ENCODE measurements at places on chromosomes 6 and 20. TPM values are rescaled to one million over a fixed set of nuclear protein-coding genes. Genes with fewer than 3 reads are reported as not detected.

Gene ZNF292
- 62.8 TPM for total RNA-seq

DNA sequence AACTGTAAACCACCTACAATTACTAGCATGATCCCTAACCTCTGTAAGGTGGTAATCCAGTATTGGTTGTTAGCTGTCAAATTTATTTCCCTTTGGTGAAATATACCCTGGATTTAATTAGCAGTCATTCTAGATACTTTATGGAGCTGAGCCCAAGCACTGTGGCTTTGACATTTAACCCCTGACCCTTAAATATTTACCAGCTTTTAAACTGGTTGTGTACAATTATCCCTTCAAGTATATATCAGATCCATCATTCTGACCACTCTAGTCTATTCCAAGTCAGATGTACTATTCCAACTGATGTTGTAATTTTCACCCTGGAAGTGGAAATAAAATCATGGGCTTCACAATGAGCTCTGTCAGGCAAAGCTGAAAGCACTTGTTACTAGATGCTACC, 229.6 kb downstream of the FOXC1 start:
- no peak for DNase-seq

DNA sequence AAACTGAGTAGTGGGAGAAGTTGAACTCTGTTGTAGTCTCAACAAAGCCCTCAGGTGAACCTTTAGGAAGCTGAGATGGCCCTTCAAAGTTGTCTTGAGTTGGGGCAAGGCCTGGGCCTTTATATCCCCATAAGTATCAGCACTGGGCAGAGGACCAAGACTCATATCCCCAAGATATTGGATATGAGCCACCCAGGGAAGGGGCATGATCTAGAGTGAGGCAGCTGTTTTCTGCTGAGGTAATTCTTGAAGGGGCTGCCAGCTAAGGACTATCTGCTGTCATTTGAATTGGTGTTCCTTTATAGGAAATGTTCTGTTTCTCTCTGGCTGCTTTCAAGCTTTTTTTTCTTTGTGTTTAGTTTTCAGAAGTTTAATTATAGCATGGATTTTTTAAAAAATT, 140.7 kb upstream of the FLRT3 start:
- no peak for DNase-seq

GRCh38 chr6:54747955-54748354, 98.6 kb upstream of the FAM83B start:
- DNase-seq, result no peak

GRCh38 chr20:59136027-59136426, 27.6 kb upstream of the ZNF831 start:
- no peak for DNase-seq

DNA sequence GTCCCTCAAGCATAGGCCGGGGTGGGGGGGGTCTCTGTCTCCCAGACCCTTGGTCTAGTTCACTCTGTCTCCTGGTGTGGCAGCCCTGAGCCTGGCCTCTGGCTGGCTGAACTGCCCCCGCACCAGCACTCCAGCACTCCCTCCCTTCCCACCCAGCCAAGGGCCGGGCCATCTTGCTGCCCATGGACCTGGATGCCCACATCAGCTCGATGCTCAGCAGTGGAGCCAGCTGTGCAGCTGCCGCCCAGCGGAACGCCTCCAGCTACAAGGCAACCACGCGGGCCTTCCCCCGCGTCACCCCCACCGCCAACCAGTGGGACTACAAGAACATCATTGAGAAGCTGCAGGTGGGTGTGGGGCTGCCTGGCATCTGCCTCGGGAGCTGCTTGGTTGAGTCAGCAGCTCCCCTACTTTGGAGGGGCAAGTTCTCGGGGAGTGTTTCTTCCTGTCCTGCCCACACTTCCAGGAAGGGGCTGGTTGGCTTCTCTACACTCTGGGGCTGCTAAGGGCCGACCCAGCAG, 28.4 kb downstream of the UQCC2 start:
- DNase-seq, result no peak

DNA sequence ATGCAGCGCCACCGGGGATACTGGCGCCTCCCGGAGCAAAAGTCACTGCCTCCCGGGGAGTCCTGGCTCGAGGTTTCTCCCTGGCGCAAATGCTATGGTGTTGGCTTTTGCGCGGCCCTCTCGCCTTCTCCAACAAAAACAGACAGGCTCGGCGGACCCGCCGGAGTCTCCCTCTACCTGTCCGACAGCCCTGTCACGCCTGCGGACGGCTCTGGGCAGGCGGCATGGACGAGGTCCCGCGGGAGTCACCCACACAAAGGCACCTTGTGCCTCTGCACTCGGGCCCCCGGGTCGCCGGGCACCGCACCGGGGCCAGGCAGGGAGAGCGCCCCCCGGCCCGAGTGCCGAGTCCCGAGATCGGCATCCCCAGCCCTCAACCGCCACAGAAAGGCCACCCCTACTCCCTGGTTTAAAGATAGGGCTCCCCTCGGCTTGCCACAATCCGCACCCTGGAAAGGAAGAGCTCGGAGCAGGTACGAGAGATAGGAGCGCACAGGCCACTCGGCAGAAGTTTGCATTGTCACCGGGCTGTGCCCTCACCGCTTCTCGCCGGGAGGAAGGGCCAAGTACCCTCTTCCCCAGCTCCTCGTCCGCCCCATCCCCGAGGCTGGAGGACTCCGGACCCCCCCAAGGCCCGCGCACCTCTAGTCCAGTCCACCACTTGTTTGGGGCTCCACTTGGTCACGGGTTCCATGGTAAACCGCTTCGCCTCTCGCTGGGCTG, 903 bp downstream of the CNKSR3 start:
- peak; percentile 39 for DNase-seq

DNA sequence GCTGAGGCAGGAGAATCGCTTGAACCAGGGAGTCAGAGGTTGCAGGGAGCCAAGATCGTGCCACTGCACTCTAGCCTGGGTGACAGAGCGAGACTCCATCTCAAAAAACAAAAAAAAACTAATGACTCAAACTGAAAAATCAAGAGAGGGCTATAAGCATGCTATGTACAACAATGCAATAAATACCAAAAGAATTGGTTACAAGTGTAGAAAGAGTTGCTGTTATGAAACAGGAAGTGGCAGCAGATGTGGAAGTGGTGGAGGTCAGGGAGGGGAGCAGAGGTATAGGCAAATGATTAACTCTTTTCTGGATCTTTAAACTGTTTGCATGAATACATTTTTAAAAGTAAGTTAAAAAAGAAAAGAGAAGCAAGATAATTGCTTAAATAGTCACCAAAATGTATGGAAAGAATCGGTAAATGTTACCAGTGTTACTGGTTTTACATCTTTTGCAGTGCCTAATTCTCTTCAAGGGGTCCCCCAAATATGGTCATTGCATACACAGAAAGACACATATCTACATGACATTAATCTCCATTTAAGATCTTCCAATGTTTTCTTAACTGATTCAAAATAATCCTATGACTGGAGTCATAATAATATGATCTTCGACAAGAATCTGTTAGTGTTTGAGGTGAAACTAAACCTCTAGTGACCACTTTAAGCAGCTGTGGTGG, 15.0 kb downstream of the CALHM6 start:
- no peak for DNase-seq
